ENCODE measurements at places on chromosomes 12 and 14. TPM values are rescaled to one million over a fixed set of nuclear protein-coding genes. Genes with fewer than 3 reads are reported as not detected.

GRCh38 chr14:95656634-95657033, 29.6 kb upstream of the TCL1B start:
- no peak for DNase-seq

GRCh38 chr14:66708267-66708666, 200.3 kb downstream of the GPHN start:
- no peak for DNase-seq

- DNase-seq, result no peak
These were observed 66.3 kb upstream of the EEA1 start for GRCh38 chr12:92995258-92995903.

DNA sequence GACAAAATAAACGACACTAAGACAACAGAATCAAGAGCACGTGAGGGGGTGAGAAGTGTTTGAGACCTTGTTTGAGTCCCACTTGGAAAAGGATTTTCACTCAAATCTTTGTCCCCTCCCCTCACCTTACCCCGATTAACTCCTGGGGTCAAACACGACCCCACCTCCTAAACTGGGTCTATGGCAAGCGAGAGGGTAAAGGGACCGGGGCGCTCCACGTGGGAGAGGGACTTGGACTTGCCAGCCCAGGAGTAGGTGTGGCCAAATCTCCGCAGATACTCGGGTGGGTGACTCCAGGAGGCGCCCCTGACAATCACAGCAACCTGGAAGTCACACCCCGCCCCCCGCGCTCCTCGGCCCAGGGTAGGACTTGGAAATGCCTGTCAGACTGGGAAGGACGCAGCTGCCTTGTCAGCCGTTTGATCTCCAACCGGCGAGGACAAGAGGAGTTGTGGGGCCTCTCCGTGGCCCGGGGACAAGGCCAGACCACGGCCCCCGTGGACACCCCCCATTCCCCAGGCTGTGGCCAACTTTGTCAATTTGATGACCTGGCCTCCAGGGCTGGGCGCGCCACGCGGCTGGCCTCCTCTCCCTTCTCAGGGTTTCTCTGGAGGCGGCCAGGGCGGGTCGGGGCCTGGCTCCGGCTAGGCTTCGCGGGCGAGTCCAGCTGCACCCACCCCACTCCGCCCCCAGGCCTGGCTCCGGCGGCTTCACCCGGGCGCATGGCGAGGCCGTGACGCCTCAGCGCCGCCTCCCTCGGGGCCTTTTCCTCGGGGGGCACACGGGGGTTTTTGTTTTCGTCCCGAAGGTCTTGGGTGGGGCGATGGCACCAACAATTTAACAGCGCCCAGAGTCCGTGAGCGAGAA, 1.1 kb upstream of the BCL11B start:
- peak; percentile 39 for DNase-seq

DNA sequence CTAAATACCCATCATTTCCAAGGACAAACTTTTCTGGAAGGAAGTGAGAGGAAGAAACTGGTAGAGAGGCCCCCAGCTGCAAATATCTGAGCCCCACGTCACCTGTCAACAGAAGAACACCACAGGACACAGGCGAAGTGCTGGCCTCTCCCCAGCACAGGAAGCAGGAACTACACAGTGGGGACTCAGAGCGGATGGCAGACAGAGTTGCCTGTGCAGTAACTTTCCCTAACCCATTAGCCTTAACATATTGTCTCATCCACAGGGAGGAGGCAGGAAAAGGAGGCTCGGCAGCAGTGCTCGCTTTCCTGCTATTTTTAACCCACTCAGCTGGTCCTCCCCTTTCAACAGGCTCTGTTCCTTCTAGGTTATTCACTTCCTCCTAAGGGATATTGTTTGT, 111.5 kb upstream of the TMPO start:
- no peak for DNase-seq

DNA sequence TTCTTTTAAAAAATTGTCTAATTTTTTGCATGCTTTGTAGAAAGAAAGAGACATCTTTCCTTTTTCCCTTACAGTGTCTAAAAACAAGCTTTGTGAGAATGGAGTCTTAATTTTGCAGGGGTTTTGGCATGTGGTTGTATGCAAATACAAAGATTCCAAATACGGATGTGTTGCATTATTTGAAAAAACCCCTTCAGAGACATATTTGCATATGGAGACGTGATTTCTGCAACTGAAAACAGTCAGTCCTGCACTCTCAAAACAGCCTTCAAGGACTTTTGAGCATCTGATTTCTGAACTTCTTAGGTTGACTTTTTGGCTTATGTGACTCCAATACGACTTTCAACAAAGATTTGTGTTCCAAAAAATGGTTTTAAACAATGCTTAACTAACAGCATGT, 7.8 kb downstream of the IRAK3 start:
- DNase-seq, result no peak

- no peak for DNase-seq
These were observed 189.2 kb upstream of the RASSF8 start for GRCh38 chr12:25769082-25769945.

The INF2 gene
- total RNA-seq, result 35.8 TPM

Measured in liver (tissue), 10 donors.